ENCODE measurements at places on chromosomes 5 and 9.
A peak's percentile ranks its signal among the peaks of the same experiment; 100 is the strongest.

DNA sequence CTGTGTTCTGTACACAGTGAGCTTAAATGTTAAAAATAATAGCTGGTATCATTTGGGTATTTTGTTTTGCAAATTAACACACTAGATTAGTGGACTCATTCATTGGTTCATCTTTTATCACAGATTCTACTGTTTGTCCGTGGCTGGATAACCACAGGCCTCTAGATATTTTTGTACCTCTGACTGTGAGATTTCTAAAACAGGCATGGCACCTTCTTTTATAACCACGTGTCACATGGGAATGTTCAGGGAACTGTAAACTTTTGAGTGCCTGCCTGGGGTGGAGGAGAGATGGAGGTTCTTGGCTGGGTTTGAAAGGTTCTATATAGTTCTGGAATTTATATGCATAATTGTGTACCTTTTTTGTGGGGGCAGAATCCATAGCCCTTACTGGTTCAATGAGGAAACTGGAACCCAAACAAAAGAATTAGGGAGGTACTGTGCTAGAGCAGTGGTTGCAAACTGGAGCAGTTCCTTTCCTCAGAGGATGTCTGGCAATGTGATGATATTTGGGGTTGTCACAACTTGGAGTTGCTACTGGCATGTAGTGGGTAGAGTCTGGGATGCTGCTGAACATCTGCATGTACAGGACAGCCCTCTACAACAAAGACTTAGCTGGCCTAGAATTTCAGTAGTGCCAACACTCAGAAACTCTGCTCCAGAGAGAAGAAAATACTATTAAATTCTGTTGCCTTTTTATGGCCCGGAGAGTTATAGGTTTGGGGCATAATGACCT, 16.9 kb downstream of the TLE4 start:
- no peak for DNase-seq

DNA sequence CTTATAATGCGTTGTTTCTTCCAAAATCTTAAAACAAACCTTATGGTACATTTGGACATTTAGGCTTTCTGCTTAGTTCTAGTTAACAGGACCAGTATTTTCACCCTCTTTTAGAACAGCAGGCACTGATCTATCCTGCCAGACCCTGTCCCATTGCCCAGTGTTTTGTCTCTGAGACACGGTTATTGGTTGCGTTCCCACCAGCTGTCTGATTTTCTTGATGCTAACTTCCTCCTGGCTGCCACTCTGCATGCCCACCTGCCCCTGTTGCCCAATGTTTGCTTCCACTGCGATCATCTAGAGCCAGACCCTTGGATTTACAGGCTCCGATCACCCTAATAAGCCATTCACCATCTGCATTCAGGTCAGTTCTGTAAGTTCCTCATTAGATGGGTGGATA, 506.0 kb upstream of the CDH6 start:
- no peak for DNase-seq

GRCh38 chr9:115018547-115019435, 88.4 kb upstream of the TNFSF8 start:
- DNase-seq, result no peak

DNA sequence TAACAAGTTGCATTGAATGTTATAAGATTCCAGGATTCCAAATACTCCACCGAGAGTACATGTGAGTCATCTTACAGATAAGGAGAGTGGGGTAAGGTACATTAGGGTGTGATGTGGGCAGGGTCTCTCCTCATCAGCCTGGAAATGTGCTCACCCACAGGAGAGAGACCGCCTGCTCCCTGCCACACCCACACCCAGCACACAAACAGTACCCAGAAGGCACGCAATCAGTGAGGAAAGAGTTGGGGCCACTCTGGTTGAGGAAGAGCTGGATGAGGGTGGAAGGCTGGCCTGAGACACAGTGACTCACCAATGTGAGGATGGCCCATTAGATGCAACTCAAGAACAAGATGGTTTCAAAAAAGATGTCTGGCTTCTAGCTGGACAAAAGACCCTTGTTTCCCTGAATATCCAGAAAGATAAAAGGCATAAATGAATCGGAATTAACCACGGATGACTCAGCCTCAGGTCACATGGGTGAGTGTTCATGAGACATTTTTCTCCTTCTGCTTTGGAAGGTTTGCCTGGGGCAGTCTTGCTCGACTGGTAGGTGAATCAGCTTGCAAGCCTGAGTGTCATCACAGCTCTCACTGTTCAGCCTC, 51.1 kb upstream of the LHFPL2 start:
- no peak for DNase-seq

DNA sequence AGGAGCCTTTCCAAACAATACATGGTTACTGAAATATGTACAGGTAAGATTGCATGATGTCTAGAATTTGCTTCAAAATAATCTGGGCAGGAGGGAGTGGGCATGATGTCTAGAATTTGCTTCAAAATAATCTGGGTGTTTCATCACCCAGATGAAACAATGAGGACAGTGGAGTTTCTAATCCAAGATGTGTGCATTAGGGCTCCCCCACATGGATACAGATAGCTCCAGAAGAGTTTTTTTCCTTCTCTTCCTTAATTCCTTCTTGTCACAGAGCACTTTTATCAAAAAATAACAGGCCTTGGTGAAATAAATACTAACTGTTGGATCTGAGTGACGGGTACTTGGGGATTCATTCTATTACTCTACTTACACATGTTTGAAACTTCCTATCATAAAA, 14.9 kb downstream of the ATOX1 start:
- DNase-seq, result no peak

DNA sequence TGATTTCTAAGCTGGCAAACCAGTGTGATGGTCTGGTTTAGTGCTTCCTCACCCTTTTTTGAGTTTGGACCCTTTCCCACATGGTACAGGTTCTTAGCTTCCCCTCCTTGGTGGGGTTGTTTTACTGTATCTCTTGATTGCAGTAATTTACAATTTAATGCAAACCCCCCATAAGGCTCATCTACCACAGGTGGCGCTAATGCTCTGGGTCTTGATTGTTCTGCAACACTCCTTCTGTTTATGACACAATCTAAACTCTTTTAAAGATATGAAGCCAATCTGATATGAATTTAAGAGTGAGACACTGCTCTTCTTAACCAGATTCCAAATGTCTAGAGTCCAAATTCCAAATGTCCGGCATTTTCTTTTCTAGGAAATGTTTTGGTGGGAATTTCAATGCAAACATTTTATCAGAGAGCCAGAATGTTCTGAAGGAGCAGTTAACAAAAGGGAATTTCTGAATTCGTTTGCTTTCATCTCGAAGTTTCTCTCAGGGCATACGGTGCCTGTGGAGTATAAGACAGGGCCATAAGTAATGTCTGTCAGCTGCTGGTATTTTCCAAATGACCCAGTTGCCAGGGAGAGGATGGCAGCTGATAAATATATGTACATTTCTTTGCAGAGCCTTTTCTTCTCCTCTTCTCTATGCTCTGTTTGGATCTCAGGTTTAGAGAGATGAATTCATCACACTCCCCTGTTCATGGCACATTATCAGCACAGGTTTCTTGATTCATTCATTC, 246.8 kb downstream of the ARHGAP26 start:
- DNase-seq, result peak; percentile 26

DNA sequence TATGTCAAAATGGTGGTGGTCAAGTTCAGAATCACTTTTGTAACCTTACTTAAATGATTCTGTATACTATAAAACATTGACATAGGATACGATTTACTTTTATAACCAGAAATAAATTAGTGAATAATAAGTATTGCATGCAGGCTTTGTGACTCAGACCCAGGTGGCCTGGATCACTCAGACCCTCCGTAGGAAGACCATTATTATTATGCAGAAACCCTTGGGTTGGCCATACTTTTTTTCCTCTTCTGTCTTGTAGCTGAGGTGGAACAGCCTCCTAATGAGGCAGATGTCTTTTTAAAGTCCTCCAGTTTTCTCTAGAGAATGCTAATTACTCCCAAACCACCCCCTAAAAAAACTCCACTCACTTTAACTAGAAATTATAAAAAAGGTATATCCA, 121.9 kb downstream of the LPAR1 start:
- DNase-seq, result no peak

DNA sequence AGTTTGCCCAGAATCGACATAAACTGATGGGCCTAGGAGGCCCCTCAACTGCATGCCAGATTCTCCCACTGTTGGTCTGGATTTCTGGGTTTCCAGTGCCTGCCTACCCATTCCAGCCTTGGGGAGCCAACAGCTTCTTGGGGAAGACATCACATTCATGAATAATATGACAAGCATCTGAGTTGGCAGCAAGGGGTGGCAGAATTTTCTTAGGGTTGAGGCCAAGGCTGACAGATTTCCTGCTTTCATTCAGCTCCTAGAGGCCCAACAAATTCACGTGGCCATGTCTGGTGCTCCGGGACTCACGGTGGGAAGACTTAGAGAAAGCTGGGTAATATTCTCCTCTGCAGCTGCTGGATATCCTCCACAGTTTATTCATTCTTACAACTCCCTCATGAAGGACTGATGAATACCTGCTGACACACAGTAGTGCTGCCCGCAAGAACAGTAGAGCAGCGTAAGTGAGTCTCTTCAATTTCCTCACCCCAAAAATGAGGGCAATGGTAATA, 305.0 kb upstream of the TNC start:
- no peak for DNase-seq

- no peak for DNase-seq
Measured at GRCh38 chr5:82635561-82636288, 357.6 kb upstream of the RPS23 start.

DNA sequence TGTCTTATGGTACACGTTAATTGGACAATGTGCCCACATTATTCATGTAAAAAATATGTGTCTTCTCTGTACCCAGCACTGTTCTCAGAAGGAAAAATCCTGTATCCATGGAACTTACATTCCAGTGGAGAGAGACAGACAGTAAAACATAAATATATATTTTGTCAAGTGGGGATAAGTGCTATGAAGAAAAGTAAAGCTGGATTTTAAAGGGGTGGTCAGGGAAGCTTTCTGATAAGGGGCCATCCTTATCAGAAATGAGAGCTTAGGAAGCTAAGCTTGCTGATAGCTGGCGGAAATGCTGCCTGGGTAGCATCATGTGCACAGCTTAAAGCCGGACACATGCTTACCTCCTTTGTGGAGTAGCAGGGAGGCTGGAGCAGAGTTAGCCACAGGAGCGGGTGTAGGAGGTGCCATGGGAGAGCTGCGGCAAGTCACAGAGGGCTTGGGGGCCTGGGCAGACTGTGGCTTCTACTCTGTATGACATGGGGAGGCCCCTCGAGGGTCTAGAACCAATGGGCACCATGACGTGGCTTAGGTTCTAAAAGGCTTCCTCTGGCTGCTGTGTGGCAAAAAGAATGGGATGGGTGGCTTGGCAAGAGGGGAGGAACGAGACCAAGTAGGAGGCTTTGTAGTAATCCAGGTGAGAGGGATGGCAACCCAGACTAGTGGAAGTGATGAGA, 141.7 kb downstream of the FGF1 start:
- no peak for DNase-seq

DNA sequence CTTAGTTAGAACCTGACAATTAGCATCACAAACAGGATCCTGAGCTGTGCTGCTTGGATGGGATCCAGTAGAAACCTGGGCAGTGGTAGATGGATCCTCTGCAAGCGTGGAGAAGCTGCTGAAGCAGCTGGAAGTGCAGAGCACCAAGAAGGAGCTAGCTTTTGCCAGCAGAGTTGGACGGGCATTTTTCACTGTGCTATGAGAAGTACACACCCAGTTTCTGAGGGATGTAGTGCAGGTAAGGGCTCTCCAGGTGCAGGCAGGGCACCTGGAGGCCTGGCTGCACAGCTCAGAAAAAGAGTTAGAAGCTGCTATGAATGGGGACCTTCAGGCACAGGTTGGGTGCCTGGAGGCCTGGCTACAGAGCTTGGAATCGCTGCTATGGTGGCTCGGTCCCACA, 623.9 kb upstream of the NUDT12 start:
- no peak for DNase-seq

DNA sequence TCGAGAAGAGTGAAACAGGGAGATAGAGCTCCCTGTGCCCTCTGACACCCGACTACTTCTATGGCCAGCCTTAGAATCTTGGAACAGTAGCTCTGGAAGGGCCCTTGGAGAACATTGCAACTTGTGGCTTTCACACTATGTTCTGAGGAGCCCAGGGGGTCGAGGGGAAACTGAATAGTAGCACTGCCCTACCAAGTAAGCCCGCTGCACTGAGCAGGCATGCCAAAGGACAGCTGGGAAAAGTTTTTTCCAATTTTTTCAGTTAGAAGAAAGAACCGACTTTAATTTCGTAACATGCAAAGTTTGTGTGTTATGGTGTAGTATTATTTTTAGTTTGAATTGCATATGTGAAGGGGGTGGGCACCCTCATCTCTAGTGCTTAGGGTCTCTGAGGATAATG, 10.9 kb downstream of the SMIM3 start:
- DNase-seq, result no peak

GRCh38 chr5:6554812-6555211, 78.0 kb downstream of the NSUN2 start:
- no peak for DNase-seq

DNA sequence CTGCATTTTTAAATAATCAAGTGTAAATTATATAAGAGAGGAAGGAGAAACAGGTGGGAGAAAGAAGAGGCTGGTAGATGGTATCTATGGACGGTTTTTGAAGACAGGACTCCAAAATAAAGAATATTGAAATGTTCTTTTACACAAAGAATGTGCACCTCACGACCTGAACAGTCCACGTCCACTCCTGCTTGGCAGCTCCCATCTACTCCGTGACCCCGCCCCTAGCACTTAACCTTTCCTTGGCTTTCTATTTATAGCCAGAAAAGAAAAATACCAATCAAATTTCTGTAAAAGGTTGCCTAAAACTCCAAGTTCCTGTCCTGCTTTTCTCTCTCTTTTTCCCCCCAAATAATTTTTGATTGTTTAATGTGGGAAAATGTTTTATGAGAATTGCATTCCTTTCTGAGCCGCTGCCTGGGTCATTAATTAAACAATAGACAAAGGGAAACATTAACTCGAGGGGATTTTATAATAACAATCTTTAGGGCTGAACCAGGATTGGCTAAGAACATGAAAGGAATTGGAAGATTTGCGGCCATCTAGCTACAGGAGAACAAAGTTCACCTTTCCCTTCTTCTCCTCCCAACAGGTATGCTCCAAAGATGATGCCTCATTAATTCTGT, 173.6 kb upstream of the MAP3K1 start:
- DNase-seq, result no peak

- no peak for DNase-seq
Measured at GRCh38 chr9:21689854-21690253, 112.6 kb upstream of the MTAP start.

- no peak for DNase-seq
Measured at GRCh38 chr9:121987314-121987713, 105.8 kb downstream of the TTLL11 start.

GRCh38 chr5:143659599-143660238, 152.2 kb upstream of the HMHB1 start:
- DNase-seq, result no peak

All from stimulated activated CD8-positive, alpha-beta memory T cell treated with anti-CD3 and anti-CD28 coated beads, Interleukin-12 subunit alpha, Interleukin-12 subunit beta, amount 100 ng/mL, for 1 hour (primary cell).